ENCODE measurements at places on chromosomes 13 and 19.

- DNase-seq = no peak
Measured at GRCh38 chr13:51628059-51628852, 44.0 kb downstream of the WDFY2 start.

DNA sequence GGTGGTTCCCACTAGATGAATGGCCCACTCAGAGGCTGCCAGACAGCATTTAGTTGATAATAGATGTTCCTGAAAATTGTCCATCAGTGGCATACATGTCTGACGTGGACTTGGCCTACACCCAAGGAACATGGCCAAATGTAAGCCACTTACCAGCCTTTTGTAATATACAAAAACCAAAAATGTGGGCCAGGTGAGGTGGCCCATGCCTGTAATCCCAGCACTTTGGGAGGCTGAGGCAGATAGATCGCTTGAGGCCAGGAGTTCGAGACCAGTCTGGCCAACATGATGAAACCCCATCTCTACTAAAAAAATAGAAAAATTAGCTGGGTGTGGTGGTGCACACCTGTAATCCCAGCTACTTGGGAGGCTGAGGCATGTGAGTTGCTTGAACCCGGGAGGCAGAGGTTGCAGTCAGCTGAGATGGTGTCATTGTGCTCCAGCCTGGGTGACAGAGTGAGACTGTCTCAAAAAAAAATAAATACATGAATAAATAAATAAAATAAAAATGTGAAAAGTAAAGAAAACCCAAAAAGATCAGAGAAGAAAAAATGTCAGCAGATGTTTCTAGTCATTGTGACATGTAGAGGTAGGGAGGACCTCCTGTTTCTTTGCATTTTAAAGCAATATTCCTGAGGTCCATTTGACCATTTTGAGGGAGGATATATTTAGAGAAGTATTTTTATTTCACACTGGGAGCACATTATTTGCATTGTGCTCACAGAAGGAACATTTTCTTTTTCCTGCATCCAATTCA, 7.1 kb upstream of the WTIP start:
- DNase-seq = no peak

DNA sequence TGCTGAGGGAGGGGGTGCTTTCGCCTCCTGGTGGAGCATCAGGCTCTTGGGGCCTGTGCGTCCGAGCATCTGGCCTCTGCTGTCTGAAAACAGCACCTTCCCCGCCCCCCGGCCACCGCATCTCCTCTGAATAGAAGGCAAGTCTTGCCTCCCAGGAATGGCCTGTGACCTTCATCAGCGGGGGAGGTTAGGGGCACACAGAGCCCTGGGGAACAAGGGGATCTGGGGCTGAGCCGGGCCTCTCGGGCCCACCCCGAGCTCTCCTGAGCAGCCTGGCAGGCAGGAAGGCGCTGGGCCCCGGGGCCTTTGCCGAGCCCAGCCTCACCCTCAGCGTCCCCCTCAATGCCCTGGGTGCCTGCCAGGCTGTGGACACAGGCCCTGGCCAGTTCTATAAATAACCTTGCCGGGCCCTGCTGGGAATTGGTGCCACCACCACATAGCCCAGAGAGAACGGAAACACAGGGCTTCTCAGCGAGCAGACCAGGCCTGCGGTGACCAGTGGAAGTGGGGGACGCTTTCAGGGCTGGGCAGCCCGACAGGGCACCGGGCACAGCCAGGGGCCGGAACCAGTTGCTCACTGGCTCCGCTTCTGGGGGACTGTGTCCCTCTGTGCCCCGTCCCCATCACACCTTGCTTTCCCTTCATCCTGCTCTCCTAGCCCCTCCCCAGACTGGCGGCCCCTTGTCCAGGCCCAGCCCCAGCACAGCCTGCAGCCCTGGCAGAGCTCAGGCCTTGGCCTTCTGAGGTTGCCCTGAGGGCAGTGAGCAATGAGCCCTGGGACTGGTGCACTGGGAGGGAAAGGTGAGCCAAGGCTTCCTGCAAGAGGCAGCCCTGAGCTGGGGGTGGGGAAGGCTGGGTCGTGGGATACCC, 9.5 kb downstream of the STK11 start:
- peak; percentile 70 for DNase-seq

DNA sequence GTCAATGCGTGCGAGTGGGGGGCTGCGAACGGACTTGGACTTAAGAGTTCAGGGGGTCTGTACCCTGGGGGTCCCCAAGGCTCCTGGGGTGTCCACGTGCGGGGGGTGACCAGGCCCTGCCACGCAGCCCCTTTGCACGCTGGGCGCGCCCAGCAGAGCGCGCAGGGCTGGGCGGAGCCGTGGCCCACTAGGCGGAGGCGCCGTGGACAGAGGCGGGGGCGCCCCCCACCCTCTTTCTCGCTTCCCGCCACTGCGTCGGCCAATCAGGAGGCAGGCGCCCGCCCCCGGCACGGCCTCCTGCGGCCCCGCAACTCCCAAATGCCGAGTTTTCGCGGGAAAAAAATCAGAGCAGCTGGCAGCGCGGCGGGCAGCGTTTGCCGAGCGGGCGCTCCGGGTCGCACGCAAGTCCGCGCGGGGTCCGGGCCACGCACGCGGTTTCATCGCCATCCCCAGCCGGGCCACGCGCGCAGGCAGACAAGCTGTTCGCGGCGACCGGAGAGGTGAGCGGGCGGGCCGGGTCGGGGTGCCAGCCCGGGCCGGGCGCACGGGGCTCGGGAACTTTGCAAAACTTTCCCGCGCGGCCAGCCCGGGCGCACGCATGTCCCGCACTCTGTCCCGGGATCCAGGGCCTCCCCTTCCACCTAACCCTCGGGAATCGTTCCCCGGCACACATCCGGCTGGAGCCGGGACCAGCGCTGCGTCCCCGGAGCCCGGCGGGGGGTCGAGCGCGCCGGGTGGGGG, at the start of gene UHRF1:
Gene UHRF1 (plus strand): TSS at position 346 of the 741 bp plus-strand sequence. CDS start 1,385 bp downstream, outside the sequence.
- no peak for DNase-seq
